Activated gamma-delta T cell treated with Interleukin-2 at 50 U/mL for 16 hours (primary cell): ENCODE measurements at places on chromosomes 1 and 21.
A peak's percentile ranks its signal among the peaks of the same experiment; 100 is the strongest.

- no peak for DNase-seq
Measured at GRCh38 chr1:167933788-167934187, 2.7 kb upstream of the DCAF6 start.

GRCh38 chr1:233655301-233655740 lies 41.4 kb downstream of the KCNK1 start:
- DNase-seq, result no peak

- DNase-seq, result peak; percentile 81
Measured at GRCh38 chr1:6475381-6476133, 9.6 kb upstream of the TNFRSF25 start.

DNA sequence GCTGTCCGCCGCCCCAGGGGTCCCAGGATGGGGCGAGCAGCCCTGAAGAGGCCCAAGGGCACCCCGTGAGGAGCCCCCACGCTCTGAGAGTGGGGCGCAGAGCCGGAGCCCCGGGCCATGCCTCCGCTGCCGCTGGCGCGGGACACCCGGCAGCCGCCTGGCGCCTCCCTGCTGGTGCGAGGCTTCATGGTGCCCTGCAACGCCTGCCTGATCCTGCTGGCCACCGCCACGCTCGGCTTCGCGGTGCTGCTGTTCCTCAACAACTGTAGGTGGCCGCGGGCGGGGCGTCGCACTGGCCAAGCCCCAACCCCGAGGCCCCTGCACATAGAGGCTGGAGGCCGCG lies 14.5 kb downstream of the AGRN start:
- DNase-seq, result no peak

DNA sequence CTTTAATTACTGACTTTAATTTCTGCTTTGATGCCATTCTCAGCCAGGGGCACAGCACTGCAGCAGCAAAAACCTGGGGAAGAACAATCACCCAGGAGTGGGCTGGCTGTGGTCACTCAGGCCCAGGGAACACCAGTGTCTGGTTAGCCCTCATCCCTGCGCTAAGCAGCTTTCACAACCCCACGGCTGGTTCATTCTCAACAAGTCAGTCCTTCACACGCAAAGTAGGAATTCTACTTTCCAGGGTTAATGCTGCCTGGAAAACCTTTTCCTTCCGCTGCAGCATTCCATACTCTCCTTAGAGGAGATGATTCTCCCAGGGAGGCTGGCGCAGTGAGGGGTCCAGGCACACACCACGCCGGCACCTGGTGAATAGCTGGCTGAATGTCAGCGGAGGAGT lies 24.3 kb upstream of the KCNE1 start:
- DNase-seq, result no peak

GRCh38 chr1:10630661-10631120 lies 155.9 kb downstream of the PEX14 start:
- no peak for DNase-seq

DNA sequence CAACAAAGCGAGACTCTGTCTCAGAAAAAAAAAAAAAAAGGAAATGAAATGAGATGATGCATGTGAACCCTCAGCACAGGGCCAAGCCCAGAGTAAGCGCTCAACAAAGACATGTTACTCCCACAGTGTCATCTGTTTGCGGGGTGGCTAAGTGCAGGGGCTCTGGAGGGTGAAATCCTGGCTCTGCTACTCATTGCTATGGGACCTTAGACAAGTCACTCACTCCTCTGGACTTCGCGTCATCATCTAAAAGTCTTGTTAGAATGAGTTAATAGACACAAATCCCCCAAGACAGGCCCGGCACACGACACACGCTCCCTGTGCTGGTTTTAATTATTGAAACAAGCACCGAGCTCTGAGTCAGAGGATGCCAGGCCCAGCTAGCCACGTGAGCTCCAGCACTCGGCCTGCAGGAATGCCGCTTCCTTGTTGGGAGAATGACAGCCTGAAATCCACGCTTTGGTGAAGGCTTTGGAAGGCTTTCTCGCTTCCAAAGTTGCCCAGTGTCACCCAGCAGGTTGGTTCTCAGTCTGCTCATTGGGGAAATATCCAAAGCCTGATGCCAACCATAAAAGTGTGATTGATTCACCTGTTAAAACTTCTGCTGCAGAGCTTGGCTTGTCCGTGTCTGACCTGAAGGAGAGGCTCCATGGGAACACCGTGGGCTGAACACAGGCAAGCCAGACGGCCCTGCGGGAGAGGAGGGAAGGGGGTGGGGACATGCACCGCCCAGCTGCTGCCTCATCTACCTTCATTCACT lies 36.7 kb upstream of the TARDBP start:
- no peak for DNase-seq

- no peak for DNase-seq
Measured at GRCh38 chr1:43548285-43549271, 17.9 kb downstream of the PTPRF start.

- peak; percentile 56 for DNase-seq
Measured at GRCh38 chr1:110746644-110747259, 72.0 kb upstream of the KCNA3 start.

GRCh38 chr1:153698020-153698922 lies 19.8 kb downstream of the NPR1 start:
- no peak for DNase-seq

- no peak for DNase-seq
Measured at GRCh38 chr1:112673592-112674439, 643 bp upstream of the MOV10 start.

GRCh38 chr1:19154876-19155275 lies 55.2 kb downstream of the UBR4 start:
- DNase-seq, result no peak

GRCh38 chr1:37448185-37448584 lies 26.2 kb upstream of the ZC3H12A start:
- no peak for DNase-seq

DNA sequence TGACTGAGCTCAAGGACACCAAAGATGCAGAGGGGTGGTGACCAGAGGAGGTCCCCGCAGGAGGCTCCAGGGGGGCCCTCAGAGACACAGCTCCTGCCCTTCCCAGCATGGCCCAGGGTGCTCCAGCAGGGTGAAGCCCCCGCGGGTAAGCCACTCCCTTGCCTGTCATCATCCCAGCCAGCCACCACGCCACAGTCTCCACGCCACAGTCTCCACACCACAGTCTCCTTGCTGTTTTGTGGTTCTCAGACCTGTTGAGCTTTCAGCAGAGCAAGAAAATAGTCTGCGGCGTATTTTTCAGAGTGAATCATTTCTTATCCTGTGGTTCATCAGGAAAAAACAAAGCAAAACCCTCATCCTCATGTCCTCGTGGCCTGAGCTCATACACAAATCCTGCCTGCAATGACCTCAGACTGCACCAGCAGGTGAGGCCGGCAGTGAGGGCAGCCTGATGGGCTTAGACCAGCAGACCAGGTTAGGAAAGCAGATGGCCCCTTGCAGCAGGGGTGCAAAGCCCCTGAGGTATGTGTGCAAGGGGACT lies 25.7 kb upstream of the ABCG1 start:
- peak; percentile 67 for DNase-seq

DNA sequence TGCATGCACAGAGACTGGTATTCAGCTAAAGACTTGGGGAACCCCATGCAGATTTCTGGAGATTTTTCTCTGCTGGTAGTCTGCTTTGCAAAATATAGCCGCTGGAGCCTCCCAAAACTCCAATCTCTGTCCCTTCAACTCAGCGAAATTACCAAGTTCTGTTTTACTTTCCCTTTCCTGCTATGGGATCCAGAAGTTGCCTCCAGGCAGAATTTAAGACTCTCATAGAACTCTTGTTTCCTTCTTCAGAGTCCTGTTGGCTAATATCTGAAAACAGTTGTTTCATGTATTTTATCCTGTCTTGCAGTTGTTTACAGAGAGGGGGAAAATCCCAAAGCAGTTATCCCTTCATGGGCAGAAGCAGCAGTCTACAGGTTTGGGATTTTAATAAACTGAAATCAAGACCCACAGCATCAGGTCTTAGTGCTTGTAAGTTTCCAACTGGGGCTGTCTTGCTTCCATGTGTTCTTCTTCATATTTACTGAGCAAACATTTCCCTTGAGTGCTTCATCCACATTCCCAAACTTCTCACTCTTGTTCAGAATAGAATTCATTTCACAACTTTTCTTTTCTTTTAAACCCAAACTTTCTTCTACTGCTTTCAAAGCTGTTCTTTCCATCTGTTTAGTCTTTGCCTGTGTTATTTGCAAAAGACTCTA lies 221.3 kb upstream of the DMRTA2 start:
- DNase-seq, result no peak

DNA sequence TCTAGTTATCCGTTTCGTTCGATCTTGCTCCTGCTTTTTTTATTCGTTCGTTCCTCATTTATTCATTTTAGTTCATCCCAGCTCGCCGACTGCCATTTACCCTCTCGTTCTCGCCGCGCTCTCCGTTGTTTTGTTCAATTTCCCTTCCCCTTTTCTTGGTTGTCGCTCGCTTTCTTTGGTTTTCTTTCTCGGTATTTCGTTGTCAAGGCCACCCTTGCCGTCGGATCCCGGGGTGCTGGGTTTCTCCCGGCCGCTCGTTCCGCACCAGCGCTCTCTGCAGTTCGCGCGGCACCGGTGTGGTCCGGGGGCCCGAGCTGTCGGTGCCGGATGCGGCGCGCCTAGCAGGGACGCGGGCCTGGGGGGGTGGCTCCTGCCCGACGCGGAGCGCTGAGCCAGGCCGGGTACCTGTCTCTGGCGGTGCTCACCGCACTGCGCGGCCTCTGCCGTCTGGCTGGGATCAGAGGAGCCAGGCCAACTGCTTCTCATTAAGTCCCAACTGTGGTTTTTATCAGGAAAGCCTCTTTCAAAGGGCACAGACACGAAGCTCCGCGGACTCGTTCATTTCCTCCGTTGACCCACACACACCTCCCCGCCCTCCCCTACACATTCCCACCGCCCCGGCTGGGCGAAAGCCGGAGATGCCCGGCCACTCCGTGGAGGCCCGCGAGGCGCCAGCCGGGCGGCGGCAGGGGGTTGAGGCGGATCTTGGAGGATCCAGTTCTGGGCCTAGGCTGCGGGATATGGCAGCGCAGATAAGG lies 1.6 kb downstream of the ALX3 start:
- peak; percentile 15 for DNase-seq
